NCI-H446 (cell line): ENCODE measurements at places on chromosomes 4 and X.

DNA sequence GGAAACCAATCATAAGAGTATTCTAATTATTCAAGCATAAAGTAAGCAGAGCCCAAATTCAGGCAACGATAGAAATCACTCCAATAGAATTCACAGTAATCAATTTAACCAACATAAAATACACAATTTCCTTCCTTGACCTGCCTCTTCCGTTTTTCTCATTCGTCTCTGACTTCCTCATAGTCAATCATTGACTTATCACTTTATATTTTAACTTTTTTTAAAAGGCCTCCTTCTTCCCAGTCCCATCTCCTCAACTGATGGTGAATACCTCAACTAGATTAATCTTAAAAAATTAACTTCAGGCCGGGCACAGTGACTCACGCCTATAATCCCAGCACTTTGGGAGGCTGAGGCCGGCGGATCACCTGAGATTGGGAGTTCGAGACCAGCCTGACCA, 13.3 kb downstream of the CNOT6L start:
- no peak for DNase-seq

GRCh38 chrX:77628294-77629025, 157.6 kb downstream of the ATRX start:
- no peak for DNase-seq

GRCh38 chrX:65635378-65635777, 32.1 kb upstream of the MSN start:
- no peak for DNase-seq

DNA sequence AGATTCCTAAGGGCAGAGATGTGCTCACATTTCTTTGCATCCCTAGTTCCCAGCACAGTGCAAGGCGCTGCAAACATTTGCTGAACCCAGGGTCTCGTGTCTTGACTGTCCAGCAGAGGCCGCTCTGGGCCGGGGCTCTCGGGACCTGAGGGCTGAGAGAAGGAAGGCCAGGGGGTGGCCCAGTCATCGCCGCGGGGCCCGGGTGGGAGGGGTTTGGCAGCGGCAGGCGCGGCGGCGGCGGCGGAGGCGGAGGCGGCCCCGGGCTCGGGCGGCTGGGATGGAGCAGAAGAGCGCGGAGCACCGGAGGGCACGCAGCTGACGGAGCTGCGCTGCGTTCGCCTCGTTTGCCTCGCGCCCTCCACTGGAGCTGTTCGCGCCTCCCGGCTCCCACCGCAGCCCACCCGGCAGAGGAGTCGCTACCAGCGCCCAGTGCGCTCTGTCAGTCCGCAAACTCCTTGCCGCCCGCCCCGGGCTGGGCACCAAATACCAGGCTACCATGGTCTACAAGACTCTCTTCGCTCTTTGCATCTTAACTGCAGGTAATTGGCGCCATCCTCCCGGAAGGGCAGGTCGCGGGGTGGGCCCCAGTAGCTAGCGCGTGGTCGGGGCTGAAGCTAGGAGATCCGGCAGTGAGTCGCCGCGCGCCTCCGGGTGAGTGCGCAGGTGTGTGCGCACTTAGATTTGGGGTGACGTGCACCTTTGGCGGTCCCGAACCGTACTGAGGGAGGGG, at the start of gene PARM1:
Gene PARM1, plus strand, starts transcription at position 285 of the 730 bp plus-strand sequence. Its CDS starts 212 bp downstream, at position 497.
- DNase-seq, result peak; percentile 89

GRCh38 chrX:65993915-65994460, 45.9 kb downstream of the VSIG4 start:
- DNase-seq, result no peak

GRCh38 chr4:101277671-101278070, 69.7 kb downstream of the PPP3CA start:
- DNase-seq, result no peak

DNA sequence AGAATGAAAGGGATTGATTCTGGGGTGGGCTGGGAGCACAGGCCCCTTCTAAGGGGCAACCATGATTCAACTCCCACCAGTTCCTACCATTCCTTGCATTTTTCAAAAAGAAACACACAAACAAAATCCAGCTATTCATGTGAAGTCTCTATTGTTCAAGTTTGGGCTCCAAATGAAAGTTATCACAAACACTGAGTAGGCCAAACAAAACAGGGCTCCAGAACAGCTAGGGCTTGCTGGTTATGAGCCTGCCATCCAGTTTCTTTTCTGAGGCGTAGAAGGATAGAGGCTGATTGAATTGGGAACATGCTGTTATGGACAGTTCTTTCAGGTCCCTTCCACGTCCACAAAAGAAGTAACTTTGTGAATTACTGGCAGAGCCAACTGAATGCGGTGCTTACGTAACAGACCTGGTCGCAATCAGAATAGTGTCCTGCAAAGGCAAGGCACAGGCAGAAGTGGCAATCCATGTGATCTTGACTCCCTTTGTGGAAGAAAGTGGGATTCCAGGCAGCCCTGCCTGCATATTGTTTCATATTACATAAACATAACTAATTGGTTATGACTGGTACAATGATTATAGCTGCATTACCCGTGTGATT, 244.5 kb downstream of the SCFD2 start:
- DNase-seq, result no peak

DNA sequence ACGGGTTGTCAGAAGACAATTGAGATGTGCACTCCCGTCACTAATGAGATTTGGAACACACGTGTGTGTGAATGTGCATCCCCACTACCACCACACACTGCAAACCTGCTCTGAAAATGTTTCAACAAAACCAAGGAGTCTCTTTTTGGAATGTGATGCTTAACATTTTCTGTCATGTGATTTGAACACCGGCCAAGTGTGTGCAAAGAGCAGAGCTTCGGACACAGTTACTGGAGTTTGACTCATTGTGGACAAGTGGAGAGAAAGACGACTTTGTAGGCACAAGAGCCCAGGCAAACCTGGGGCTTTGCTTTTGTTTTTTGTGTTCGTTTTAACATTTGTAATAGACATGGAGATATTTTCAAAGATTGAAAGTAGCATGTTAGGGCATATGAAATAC, 49.2 kb downstream of the CCKAR start:
- DNase-seq, result no peak

DNA sequence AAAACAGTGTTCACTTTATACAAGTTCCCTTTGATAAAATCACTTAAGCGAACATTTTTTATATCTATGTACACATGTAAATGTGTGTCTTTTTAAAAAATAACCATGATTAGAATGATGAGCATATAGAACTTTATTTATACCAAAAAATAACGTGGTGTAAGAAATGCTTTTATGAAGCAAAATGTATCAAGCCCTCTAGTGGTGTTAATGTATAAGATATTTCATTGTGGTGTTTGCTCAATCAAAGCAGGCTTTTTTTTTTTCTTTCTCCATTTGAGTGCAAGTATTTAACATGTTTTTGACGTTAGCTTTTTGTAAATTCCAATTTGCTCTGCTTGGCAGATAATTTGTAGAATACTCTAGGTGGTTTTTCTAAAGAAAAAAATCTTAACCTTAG, 2092.4 kb upstream of the TENM3 start:
- DNase-seq, result no peak
